ENCODE measurements at places on chromosomes 7 and 10.

- peak; percentile 22 for DNase-seq
Observed at GRCh38 chr10:14723052-14723689, 51.5 kb downstream of the FAM107B start.

GRCh38 chr10:24707445-24707844, 16.2 kb downstream of the ARHGAP21 start:
- DNase-seq = peak; percentile 28

- no peak for DNase-seq
Observed at GRCh38 chr7:25579778-25580075, 351.4 kb upstream of the NPVF start.

GRCh38 chr7:122143376-122143750, 686 bp downstream of the AASS start:
- peak; percentile 11 for DNase-seq

- no peak for DNase-seq
Observed at GRCh38 chr7:124713086-124713485, 52.5 kb downstream of the GPR37 start.

DNA sequence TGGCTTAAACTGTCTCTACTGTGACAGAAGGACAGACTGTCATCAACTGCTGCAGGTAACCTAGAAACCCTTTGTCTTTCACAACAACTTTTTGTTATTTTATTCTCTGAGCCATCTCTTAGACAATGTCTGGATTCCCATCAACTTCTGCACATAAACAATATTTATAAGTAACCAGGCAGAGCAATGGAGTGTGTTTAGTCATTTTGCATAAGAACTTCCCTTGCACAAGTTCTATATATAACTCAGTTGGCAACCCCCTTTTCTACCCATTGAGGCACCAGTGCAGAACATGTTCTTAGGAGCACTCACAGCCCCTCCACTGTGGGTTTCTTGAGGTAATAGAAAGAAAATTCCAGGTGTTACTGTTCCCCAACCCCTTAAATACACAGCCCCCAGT, 65.0 kb upstream of the IL6 start:
- DNase-seq = peak; percentile 28

DNA sequence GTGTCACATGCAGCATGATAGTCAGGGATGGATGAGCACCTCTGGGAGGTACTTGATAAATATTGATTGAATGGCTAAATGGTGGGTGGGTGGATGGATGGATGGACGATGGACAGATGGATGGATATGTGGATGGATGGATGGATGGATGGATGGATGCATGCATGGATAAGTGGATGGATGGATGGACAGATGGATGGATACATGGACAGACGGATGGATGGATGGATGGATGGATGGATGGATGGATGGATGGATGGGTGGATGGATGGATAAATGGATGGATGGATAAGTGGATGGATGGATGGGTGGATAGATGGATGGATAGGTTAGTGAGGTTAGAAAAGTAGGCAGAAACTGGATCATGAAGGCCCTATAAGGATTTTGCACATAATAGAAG, 37.4 kb downstream of the PTPRE start:
- no peak for DNase-seq

GRCh38 chr10:52740913-52741675, 31.5 kb downstream of the MBL2 start:
- DNase-seq = peak; percentile 30

DNA sequence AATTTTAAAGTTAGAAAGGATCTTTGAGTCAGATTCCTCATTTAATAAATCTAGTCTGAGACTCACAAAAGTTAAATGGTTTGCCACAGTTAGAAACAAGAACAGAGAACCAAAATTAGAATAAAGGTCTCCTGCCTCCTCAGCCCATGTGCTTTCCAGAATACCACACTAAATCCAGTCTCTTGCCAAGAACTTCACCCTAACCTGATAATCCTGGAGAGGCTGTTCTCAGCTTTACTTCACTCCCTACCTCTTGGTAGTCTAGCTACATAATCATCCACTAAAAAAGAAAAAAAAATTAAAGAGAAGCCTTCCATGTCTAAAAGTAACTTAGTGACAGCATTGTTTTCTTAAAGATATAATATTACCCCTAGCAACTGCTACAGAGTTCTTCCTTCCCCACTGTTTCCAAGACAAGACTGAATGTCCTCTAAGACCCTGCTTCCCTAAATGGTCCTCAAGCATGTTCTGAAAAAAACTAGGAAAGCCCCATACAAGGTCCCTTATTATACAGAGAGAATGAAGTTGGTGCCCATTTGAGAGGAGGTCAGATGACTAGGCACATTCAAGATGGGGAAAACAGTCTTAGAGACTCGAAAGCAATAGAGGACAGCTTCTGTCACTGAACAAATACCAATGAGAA, 56.8 kb downstream of the ZNF438 start:
- DNase-seq = no peak

DNA sequence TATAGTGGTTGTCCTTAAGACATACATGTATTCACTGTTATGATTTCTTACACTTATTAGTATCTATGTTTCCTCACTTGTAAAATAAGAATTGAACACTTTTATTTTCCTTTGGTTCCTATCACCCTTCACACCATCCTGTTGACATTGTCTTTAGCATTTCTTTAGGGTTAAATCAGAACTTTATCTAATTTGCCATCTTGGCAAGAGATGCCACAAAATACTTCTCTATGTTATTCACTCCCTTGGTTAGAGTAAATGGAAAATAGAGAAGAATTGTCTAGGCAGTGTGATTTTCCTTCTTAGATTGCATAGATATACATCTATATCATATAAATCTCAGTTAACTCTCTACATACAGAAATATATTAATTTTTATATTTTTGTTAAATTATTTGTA, 204.7 kb downstream of the SEMA3D start:
- DNase-seq = no peak

DNA sequence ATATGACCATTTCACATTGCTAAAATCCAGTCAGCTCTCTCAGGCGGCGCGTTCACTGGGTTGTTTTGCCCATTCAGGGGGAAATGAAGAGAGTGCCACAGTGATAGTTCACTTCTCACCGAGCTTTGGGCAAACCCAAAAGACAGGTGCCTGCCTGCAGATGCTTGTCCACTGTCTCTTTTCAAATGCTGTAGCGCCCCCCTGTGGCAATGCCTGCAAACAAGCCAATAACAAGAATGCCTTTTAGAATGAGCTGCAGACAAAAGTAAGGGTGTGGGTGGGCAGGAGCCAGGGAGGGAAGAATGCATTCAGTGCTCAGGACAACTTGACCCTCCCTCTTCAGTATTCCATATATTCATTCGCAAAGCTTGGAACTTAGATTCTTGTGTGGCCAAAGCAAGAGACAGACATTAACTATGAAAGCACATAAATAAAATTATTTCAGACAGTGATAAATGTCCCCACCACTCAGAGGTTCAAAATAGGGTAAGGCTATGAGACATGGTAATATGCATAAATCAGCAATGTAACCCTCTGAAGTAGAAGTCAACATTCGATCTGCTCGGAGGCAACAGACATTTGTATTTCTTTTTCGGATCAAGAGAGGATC, 86.9 kb downstream of the JAZF1 start:
- peak; percentile 65 for DNase-seq

DNA sequence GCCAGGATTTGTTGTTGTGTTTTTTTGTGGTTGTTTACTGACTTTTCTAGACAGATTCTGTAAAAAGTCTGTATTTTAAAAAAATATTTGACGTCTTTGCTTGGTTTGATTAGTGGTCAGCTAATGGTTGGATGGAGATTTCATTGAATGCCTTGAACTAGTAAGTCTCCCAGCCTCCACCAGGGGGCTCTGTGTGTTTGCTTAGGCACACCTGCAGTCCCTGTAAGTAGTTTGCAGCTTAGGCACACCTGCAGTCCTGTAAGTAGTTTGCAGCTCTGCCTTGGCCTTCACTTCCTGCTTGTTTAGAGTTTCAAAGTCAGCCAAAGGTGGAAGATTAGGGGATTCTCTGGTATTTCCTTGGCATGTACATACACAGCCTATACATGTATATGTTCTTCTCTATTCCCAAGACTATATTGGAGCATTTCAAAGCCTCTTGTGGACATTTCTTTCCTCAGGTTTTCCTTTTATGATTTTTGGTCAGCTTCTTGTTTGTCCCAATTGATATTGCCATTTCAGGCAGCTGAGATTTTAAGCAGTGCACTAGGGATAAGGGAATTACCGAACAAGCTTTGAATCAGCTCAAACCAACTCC, 101.6 kb downstream of the CCSER2 start:
- DNase-seq = peak; percentile 65

DNA sequence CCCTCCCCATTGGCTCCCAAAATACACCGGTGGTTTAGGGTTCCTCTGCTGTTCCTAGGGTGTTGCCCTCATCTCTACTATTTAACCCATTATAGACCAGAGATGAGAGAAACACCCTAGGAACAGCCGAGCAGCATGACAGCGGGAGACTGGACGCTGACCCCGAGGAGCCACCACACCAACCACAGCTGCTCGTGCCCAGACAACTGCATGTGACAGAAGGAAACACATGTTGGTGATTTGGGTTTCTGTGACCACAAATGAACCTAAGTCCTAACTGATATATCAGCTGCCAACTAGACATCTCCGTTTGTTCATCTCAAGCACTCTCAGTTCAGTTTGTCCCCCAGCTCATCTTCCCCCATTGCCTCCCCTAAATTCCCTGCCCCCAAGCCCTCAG, 13.4 kb downstream of the CFAP43 start:
- DNase-seq = no peak

GRCh38 chr7:143230602-143231457, 9.0 kb downstream of the TAS2R40 start:
- DNase-seq = no peak

GRCh38 chr7:158394936-158395335, 192.7 kb downstream of the PTPRN2 start:
- DNase-seq = peak; percentile 60

DNA sequence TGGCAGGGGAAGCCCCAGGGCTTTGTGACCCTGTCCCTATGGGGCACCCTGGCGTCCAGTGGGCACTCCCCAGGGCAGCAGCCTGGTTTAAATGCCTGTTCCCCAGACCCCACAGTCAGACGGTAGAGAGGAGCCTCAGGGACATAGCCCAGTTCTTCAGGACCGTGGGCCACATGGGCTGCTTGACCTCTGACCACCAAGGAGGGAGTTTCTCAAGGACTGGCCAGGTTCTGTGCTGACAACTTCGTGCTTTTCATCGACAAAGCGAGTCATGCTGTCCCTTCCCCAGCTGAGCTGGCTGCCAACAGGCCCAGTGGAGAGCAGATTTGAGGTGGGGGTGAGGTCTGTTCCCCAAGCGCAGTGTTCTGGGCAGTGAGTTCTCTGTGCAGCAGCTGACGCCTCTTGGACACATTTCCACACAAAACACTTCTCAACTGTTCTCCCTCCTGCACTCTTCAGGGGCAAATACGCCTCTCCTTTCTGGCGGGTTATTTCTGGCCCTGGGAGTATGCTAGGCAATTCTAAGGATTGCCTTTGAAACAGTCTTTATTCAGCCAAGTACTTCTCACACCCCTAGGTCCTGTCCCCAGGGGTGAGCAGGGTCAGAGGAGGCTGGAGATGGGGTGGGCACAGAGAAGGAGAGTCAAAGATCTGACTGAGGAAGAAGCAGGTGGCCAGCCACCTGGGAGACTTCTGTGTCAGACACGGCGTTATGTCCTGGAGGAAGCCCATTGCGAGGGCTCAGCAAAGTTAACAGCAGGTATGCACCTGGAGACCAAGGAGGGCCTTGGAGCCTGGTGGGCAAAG, 57.3 kb upstream of the CAMK2B start:
- DNase-seq = no peak

DNA sequence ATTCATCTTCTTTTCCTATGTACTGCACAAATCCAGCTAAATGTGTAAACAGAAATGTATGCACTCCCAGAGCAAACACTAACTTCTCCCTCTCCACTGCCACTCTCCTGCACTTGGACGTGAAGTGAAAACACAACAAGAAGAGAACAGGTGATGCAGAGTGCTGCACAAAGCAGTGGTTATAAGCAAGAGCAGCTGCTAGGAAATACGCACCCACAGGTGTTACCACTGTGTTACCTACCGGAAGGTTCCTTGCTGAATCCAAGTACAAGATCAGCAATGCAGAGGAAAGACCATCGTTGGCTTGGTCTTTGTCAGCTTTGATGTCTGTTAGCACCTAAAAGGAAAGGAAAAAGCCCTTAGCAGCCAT, 54.6 kb upstream of the NCAPG2 start:
- no peak for DNase-seq

DNA sequence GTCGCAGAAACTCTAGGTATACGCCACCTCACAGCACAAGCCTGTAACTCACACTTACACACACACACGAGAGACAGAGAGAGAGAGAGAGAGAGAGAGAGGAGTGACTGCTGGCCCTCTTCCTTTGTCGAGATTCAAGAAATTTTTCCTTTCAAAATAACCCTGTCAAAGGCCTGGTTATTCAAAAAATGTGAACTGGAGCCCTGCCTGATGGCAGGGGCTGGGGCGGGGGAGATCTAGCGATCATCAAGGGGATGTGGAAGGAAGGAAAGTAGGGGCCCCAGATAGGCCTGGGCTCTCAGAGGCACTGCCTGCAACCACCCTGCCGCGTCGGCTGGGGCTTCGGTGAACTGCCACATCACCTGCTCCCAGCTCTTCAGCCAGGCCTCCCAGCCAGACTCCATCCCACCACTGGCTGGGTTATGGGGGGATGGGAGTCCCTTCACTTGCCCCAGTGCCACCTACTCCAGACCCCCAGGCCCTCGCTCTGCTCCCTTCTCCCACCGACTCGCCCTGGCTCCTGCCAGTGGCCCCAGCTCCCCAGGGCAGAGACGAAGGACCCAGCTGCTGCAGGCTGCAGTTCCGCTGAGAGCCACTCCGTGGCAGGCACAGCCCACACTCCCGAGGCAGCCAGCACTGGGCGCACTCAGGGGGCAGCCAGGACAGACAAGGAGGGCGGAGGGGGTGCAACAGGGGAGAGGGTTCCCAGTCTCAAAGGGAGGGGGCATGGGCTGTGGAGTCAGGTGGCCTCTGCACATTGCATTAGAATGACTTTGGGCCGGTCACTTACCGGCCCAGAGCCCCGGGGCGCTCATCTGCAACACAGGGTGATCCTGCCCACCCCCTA, 15.3 kb downstream of the KCNH2 start:
- peak; percentile 63 for DNase-seq

DNA sequence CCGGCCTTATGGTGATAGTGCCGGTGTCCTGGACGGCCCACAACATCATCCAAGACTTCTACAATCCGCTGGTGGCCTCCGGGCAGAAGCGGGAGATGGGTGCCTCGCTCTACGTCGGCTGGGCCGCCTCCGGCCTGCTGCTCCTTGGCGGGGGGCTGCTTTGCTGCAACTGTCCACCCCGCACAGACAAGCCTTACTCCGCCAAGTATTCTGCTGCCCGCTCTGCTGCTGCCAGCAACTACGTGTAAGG, 713 bp downstream of the CLDN4 start:
- no peak for DNase-seq

- peak; percentile 28 for DNase-seq
Observed at GRCh38 chr7:91288208-91288824, 24.1 kb downstream of the FZD1 start.

DNA sequence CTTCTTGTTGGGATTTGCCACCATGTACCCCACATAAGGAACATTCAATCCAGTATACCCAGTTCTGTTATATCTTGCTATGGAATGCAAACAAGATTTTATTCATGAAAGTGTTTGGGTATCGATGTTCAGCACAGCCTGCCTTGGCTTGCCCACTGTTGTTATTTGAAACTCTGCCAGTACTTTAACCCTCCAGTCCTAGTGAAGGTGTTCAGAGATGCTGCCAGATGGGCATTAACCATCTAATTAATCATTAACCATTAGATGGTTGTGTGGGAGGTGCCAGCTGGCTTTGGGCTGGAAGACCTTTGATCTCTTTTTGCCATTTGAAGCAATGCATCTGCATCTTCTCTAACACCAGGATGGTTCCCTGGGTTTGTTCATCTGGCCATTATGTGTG, 363.0 kb downstream of the SH2D4B start:
- DNase-seq = no peak
